Cardiac fibroblast (primary cell): ENCODE measurements at places on chromosomes 2 and 18.

DNA sequence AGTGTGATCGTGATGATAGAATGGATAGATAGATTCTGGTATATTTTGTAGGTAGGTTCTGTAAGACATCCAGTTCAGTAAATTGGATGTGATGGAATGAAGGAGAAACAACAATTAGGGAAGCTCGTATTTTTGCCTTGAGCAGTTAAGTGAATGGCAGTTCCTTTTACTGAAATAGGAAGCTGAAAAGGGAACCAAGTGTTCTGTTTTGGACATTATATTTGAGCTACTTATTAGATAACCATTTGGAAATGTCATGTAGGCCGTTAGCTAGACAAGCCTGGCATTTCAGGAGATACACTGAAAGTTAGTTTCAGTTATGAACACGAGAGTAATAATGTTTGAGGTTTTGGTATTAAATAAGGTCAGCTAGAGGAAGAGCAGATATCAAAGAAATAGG lies 41.5 kb downstream of the MARCHF7 start:
- no peak for DNase-seq

DNA sequence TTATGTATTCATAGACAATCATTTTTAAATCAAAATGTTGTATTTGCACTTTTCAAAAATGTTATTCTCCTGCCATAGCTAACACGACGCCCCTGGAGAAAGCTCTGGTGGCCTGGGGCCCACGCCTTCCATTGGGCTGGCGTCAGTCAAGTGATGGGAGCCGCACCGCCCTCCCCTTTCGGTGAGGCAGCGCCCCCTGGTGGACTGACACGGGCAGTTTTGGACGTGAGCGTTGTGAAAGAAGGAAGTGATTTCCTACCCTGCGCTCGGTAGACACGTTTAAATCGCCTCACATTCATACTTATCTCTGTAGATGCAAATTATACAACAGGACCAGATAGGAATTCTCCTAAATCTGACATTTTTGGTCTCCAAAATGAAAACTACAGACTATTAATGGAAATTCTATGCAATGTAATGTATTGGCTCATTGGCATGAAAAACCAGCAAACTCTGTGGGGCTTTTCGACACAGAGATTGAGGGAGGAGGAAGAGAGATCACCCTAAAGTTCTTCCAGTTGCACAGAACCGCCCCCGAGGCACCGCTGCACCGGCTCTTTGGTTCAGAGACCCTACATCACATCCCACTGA lies 326.2 kb upstream of the SOX11 start:
- peak; percentile 3 for DNase-seq

- DNase-seq, result no peak
These were observed 104.4 kb downstream of the AFF3 start for GRCh38 chr2:100038011-100038410.

- no peak for DNase-seq
These were observed 279.9 kb downstream of the ALPK2 start for GRCh38 chr18:58348951-58349350.

GRCh38 chr2:9247786-9248185 lies 41.2 kb downstream of the ASAP2 start:
- DNase-seq, result no peak

GRCh38 chr2:208501206-208501605 lies 94.6 kb downstream of the PTH2R start:
- DNase-seq, result no peak
